ENCODE measurements at places on chromosomes 4 and X.

GRCh38 chrX:15761564-15762191 is 23.6 kb downstream of the CA5B start:
- no peak for DNase-seq

GRCh38 chrX:46208225-46208854 is 336.9 kb downstream of the ZNF674 start:
- DNase-seq, result peak; percentile 36

DNA sequence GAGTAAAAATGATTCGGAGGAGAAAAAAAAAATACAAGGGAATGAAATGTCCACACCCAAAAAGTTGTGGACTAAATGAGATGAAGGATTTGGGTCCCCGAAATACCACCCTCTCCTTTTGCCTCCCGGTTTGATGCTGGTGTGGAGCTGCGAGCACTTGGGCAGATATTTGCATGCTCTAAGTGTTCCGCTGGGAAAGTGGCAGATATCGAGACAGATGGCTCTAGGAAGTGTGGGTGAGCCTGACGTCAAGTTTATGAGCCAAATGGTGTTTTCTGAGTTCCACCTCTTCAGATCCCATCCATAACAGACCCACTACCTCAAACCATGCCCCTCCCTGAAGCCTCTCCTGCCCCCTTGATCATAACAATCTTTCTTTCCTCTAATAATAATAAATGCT is 228.6 kb downstream of the QDPR start:
- no peak for DNase-seq

DNA sequence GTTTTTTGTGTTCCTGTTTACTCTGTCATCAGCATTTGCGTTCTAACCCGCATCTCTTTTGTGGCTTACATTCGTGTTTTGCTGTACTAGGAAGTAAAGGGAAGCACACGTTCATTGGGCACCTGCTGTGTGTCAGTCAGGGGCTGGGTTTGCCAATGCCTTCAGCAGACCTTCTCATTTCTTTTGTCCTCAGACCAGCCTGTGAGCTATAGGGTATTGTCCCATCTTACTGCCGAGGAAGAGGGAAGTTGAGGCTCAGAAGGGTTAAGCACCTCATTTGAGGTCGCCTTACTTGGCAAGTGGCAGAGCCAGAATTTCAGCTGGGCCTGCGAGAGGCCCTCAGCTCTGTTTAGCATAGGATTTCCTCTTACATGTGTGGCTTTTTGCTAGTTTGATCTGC is 8.7 kb downstream of the TBC1D14 start:
- DNase-seq, result no peak

GRCh38 chrX:129593137-129593536 is 53.1 kb downstream of the OCRL start:
- DNase-seq, result no peak

GRCh38 chr4:165124488-165124887 is 11.8 kb upstream of the TMEM192 start:
- no peak for DNase-seq

DNA sequence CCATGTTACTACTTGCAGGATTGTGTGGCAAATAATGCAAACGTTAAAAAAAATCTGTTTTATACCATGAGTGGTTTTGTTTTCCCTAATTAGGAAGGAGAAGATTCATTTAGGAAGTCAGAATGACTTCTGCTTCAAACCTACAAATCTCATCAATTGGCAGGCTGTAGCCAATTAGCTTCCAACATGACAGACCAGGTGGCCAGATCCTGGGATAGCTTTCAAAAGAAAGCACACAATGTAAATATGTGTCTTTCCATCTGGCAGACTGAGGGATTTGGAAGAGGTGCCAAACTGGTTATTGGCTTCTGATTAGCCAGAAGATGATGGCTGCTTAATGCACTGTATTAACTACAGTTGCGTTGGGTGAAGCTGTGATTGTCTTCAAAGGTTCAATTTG is 432.8 kb downstream of the ANKRD50 start:
- no peak for DNase-seq

DNA sequence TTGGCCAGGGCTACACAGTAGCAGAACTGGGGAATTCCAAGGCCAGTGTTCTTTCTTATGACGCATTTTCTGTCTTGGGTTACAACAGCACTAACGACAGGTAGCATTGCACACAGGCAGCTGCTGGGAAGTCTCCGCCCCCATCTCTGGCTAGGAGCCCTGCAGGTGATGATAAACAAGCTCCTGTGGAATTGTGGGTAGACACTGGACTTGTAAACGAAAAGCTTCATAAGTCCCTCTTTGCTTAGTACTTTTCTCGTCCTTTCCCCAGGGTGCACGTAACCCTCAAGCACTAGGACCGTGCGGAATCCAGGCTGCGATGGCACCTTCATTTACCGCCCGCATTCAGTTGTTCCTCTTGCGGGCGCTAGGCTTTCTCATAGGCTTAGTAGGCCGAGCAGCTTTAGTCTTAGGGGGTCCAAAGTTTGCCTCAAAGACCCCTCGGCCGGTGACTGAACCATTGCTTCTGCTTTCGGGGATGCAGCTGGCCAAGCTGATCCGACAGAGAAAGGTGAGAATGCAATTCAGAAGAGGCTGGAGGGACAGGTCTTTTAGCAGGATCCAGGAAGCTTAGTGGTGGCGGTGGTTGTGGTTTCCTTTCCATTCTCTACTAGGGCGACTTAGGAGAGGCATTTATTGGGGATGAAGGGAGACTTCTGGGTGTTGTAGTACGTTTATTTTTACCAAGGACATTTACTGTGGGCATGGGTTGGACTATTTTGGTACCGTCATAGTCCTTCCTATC is at the start of gene FAAH2:
Gene FAAH2 (plus strand): TSS at position 200 of the 745 bp plus-strand sequence. CDS start 120 bp downstream, at position 320.
- no peak for DNase-seq

- no peak for DNase-seq
Measured at GRCh38 chr4:118270492-118270891, 82.3 kb downstream of the PRSS12 start.

GRCh38 chr4:177033632-177034031 is 240.9 kb upstream of the VEGFC start:
- DNase-seq, result no peak

DNA sequence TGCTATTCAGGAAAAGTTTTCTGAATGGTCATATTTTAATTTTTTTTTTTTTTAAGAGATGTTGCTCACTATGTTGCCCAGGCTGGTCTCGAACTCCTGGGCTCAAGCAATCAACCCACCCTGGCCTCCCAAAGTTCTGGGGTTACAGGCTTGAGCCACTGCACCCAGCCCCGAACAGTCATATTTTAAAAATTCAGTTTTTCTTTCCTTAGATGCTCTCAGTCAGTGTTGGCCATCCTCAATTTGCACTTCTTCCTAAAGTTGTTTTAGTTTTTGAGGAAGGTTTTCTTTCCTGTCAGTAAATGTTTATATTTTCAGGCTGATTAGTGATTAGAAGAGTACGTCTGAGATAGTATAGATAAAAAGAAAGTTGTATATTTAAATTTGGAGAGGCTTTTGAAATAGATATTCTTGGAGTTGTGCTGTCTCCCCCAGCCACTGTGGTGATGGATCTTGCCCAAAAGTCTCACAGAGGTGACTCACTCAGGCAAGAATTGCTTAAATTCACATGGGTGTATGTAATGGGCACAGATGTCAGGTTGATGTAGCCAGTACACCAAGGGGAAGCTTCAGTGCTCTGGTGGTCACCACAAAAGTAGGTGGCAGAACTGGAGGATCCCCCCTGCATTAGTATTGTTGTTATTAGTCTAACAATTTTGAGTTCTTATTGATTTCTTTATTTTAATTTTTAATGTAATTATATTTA is 72.2 kb upstream of the ELOVL6 start:
- DNase-seq, result peak; percentile 56

All from fibroblast of skin of left quadriceps (primary cell).